H9 (cell line): ENCODE measurements at places on chromosomes 12 and 14. TPM values are rescaled to one million over a fixed set of nuclear protein-coding genes. Genes with fewer than 3 reads are reported as not detected.
A peak's percentile ranks its signal among the peaks of the same experiment; 100 is the strongest.

DNA sequence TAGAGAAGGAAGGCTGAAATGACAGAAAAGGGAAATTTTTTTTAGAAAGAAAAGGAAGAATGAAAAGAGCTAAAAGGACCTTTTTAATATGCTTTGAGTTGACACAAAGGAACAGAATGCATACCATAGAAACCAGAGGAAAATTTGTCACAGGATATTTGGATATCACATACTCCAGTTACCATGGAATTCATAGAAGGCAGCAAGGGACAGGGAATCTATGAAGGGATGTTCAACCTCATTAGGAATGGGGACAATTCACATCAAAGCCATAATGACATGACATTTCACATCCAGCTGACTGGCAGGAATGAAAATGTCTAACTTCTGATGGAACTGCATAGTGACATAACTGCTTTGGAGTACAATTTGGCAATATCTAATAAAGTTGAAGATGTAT is 469.4 kb downstream of the CCER1 start:
- no peak overlapping the region for H3K27ac ChIP-seq
- H3K4me1 ChIP-seq = no peaks in the 10 kb centered on the region
- H3K27me3 ChIP-seq = no peaks in the 10 kb centered on the region
- peaks cover 12% of the 10 kb centered on the region for H3K36me3 ChIP-seq
- DNase-seq = no peak
- H3K4me3 ChIP-seq = no peak overlapping the region

DNA sequence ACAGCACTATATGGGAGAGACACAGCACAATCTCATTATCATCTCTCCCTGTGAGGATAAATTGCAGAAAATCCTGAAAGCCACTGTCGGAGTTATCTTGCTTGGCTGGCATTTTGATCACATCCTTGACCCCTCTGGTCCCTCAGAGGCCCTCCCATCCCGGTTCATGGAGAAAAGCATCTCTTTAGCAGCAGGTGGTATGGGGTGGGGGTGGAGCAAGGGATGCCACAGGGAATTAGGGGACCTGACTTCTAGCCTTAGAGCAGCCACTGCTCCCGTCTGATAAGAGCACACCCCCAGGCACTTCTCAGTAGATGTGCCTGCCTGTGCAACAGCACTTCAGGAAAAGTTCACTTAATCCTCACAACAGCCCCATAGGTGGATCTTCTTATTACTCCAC is 38.6 kb downstream of the GRIN2B start:
- H3K36me3 ChIP-seq = peaks cover 1% of the 10 kb centered on the region
- no peaks in the 10 kb centered on the region for H3K27me3 ChIP-seq
- DNase-seq = no peak
- peaks cover 2% of the 10 kb centered on the region; the same call in 1 of the 2 replicates for H3K4me1 ChIP-seq

Gene TMTC2
- total RNA-seq = 2.8 and 3.1 TPM in 2 replicates

Gene MDGA2
- total RNA-seq = 1.9 and 2.1 TPM in 2 replicates

DNA sequence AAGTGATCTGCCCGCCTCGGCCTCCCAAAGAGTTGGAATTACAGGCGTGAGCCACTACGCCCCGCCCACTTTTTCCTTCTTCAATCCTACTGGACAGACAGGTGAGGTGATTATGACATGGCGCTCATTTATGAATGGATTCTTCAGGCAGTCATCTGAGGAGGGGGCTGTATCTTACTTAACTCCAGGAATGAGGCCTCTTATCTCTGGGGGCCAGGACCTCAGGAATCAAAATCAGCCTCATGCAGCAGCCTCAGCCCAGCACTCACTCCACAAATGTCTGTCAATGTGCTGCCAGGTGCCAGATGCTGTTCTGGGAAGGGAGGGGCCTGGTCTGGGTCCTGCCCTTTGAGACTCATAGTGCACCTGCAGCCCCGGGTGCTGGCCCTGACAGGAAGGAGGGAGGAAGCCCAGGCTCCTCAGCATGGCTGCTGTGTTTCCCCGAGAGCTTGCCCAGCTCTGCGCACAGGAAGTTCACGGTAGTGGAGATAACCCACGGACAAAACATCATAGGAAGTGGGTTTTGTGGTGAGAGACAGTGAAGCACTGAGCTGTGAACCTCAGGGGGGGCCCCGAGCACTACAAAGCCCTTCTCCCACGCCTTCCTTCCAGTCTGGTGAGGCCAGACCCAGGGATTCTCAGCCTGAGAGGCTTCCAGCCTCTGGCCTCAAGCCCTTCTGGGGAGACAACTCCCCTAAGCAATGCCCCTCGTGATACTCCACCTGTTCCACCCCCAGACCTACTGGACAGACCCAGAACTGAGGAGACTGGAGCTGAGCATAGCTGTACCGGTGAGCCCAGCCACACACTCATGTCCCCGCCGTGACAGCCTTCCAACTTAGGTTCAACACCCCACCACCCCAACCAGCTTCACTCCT is 22.3 kb downstream of the GALNT6 start:
- no peaks in the 10 kb centered on the region for H3K27me3 ChIP-seq
- no peak overlapping the region for H3K27ac ChIP-seq
- peak; percentile 82 for DNase-seq
- H3K36me3 ChIP-seq = peaks cover 1% of the 10 kb centered on the region; the same call in 2 of the 3 replicates

Gene SLCO1B1
- 0.09 and 0.31 TPM in 2 replicates for total RNA-seq

GRCh38 chr14:104932676-104933631 is 8.3 kb downstream of the PLD4 start:
- no peak overlapping the region for H3K27ac ChIP-seq
- peak; percentile 75 for DNase-seq
- peaks cover 30% of the 10 kb centered on the region; the same call in 1 of the 2 replicates for H3K27me3 ChIP-seq
- no peaks in the 10 kb centered on the region for H3K36me3 ChIP-seq
- H3K4me1 ChIP-seq = no peaks in the 10 kb centered on the region

GRCh38 chr12:127144770-127145169 is 1122.2 kb upstream of the TMEM132C start:
- peaks cover 6% of the 10 kb centered on the region; the same call in 1 of the 2 replicates for H3K4me1 ChIP-seq
- no peaks in the 10 kb centered on the region for H3K27me3 ChIP-seq
- no peak for DNase-seq
- H3K4me3 ChIP-seq = no peak overlapping the region
- H3K36me3 ChIP-seq = peaks cover 3% of the 10 kb centered on the region; the same call in 2 of the 3 replicates
- H3K27ac ChIP-seq = no peak overlapping the region

Gene KHNYN
- total RNA-seq = 30.0 and 31.3 TPM in 2 replicates

GRCh38 chr12:47811581-47812484 is 7.9 kb downstream of the HDAC7 start:
- H3K36me3 ChIP-seq = peaks cover 4% of the 10 kb centered on the region; the same call in 1 of the 2 replicates
- H3K4me1 ChIP-seq = peaks cover 32% of the 10 kb centered on the region
- H3K4me3 ChIP-seq = peak overlapping the region; percentile 52
- DNase-seq = no peak

Gene C12orf50
- 0.17 TPM in 1 of 2 replicates, not detected in the other for total RNA-seq

GRCh38 chr12:47819896-47820630 is at the start of gene HDAC7:
Gene HDAC7 (minus strand): TSS chr12:47819903. CDS start chr12:47819785, 118 bp downstream.
- H3K27ac ChIP-seq = peak within 1 kb of the TSS; percentile 29
- H3K36me3 ChIP-seq = no peaks in the 10 kb centered on the region
- peak; percentile 89 for DNase-seq
- H3K27me3 ChIP-seq = no peaks in the 10 kb centered on the region
- H3K4me1 ChIP-seq = peaks cover 15% of the 10 kb centered on the region; the same call in 1 of the 2 replicates

GRCh38 chr14:66111891-66112290 is 374.3 kb upstream of the CCDC196 start:
- peaks cover 3% of the 10 kb centered on the region; the same call in 1 of the 2 replicates for H3K36me3 ChIP-seq
- H3K4me1 ChIP-seq = peaks cover 8% of the 10 kb centered on the region; the same call in 1 of the 2 replicates
- no peak overlapping the region for H3K27ac ChIP-seq
- no peak overlapping the region for H3K4me3 ChIP-seq
- DNase-seq = no peak
- no peaks in the 10 kb centered on the region for H3K27me3 ChIP-seq

DNA sequence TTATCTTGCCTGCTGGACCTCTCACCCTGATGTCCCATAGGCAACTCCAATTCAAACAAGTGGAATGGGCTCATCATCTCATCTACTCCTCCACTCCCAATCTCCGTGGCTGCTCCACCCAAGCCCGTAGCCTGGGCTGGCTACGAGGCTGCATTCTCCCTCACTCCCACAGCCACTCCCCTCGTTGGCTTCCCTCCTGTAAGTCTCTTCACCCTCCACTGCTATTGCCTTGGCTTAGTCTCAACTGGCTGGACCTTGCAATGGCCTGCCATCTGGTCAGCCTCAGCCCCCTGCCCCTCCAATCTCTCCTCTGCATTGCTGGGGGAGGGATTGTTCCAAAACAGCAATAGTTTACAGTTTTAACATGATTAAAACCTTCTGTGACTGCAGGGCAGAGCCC is 44.4 kb upstream of the PELI2 start:
- no peaks in the 10 kb centered on the region; the same call in 1 of the 2 replicates for H3K27me3 ChIP-seq
- no peaks in the 10 kb centered on the region for H3K4me1 ChIP-seq
- H3K27ac ChIP-seq = no peak overlapping the region
- no peak overlapping the region for H3K4me3 ChIP-seq

- no peak overlapping the region for H3K27ac ChIP-seq
- no peak overlapping the region for H3K4me3 ChIP-seq
- no peaks in the 10 kb centered on the region for H3K27me3 ChIP-seq
- H3K36me3 ChIP-seq = no peaks in the 10 kb centered on the region
- no peak for DNase-seq
- H3K4me1 ChIP-seq = no peaks in the 10 kb centered on the region
These were observed 588.2 kb upstream of the NOVA1 start for GRCh38 chr14:27186048-27186447.

Gene MYBPC1
- not detected in 2 replicates for total RNA-seq

DNA sequence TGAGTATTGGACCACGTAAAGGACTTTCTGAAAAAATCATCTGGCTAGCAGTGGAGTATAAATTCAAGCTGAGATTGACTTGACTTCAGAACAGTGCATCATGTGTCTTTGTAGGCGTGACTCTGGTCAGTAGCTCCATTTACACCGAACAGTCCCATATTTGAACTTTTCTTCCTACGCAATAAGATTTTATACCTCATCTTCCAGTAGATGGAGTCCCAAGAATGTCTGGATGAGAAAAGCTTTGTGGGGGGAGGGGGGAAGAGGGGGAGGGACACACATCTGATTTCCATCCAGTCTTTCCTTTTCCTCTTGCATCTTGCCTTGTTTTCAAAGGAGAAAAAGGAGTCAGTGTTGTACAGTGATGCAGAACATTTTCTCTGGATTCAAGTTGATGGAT is 241.0 kb downstream of the EMP1 start:
- H3K4me3 ChIP-seq = no peak overlapping the region
- no peaks in the 10 kb centered on the region; the same call in 2 of the 3 replicates for H3K36me3 ChIP-seq
- no peak overlapping the region for H3K27ac ChIP-seq
- H3K27me3 ChIP-seq = no peaks in the 10 kb centered on the region

Gene B4GALNT3
- total RNA-seq = 22.1 and 23.3 TPM in 2 replicates

DNA sequence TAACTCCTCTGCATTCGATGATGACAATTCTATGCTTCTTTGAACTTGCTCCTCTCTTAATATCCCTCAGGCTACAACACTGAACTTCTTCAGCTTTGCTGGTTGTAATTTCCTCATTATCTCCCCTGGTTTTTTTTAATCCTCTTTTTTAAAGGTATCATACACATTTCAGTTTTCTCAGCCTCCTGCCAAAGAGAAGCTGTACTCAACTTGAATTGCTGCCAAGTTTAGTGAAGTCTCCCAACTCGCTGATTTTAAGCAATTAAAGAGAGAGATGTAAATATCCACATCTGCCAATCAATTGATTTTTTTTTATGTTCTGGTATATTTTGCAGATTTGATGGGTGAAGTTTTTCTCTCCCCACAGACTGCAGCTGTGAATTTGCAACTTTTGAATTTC is 817.8 kb downstream of the GALC start:
- DNase-seq = no peak
- H3K36me3 ChIP-seq = peaks cover 2% of the 10 kb centered on the region; the same call in 1 of the 3 replicates
- no peak overlapping the region for H3K27ac ChIP-seq
- H3K4me3 ChIP-seq = no peak overlapping the region

DNA sequence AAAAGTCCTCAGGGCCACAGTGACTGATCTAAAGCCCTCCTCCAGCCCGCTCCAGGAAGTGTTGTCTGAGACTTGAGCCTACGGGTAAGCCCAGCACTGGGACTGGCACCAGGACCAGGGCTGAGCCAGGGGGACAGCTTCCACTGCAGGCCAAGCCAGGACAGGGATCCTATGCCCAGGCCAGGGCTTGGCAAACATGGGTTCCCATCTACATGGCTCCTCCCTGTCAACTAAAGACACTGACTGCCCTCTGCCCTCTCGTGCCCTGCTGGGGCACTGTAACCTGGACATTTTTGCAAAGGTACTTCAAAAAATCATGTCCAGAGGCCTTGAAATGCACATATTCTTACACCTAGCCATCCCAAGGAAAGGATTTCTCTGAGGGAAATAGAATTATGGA is 88.0 kb downstream of the VWF start:
- H3K27ac ChIP-seq = no peak overlapping the region
- no peak for DNase-seq
- H3K4me3 ChIP-seq = no peak overlapping the region
- H3K36me3 ChIP-seq = no peaks in the 10 kb centered on the region

DNA sequence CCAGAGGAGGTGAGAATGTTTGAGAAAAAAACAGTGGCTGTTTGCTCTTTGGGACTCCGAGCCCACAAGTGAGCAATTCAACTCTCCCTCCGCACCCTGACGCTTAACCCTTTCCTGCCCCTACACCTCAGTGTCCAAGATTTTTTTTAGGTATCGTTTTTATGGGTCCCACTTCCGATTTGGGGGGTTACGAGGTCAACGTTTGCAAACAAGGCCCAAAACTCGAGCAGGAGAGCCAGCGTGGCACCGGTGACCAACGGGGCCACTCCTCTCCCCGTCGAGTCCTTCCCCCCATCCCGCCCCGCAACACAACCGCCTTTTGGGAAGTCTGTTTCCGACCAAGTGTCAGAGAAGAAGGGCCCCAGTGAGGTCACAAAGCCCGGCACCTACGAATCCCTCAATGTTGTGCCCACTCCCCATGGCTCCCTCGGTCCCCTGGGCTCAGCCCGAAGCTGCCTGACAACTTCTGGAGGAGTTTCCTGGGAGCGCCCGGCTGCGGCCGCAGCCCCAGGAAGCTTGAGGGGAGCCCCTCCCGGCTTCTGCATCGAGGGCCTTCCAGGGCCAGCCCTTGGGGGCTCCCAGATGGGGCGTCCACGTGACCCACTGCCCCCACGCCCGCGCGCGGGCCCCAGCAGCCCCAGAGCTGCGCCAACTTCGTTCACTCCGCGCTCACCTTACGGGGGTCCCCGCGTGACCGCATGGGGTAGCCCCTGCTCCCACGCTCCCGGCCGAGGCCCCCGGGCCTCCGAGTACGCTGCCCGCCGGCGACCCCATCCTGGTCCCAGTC is 1.2 kb downstream of the CDK2AP1 start:
- H3K27ac ChIP-seq = no peak overlapping the region
- H3K4me1 ChIP-seq = peaks cover 3% of the 10 kb centered on the region; the same call in 1 of the 2 replicates
- H3K36me3 ChIP-seq = peaks cover 27% of the 10 kb centered on the region
- peak overlapping the region; percentile 96 for H3K4me3 ChIP-seq
- H3K27me3 ChIP-seq = no peaks in the 10 kb centered on the region

- H3K4me3 ChIP-seq = no peak overlapping the region
- no peak overlapping the region for H3K27ac ChIP-seq
- H3K27me3 ChIP-seq = no peaks in the 10 kb centered on the region
- no peak for DNase-seq
- H3K4me1 ChIP-seq = no peaks in the 10 kb centered on the region
These were observed 42.3 kb downstream of the INSM2 start for GRCh38 chr14:35576260-35576659.

DNA sequence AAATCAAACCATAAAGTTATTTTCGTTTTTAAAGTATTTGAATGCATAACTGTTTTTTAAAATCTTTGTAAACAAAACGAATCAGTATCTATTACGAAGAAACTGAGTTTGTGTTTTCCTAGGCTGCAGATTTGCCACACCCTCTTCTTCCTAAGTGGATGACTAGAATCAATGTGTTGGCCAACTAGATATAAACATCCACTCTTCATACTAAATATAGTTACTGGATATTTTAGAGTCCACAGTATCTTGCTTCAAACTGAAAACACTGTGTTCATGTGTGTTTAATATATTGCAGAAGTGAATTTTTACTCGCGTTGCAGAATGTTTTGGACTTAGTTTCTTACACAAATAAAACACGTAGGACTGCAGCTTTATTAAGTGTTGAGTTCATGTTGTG is 63.2 kb downstream of the KLHL28 start:
- no peaks in the 10 kb centered on the region for H3K4me1 ChIP-seq
- no peak overlapping the region for H3K27ac ChIP-seq
- no peaks in the 10 kb centered on the region; the same call in 1 of the 2 replicates for H3K36me3 ChIP-seq
- no peaks in the 10 kb centered on the region for H3K27me3 ChIP-seq
- H3K4me3 ChIP-seq = peak overlapping the region; percentile 87
